Immature natural killer cell (primary cell): ENCODE measurements at places on chromosomes 5 and 9. TPM values are rescaled to one million over a fixed set of nuclear protein-coding genes. Genes with fewer than 3 reads are reported as not detected.

The LRRTM2 gene
- not detected for polyA plus RNA-seq

The GGTA1 gene
- polyA plus RNA-seq, result 1.3 TPM

The SPINK1 gene
- polyA plus RNA-seq, result not detected

The ITK gene
- 54.6 TPM for polyA plus RNA-seq

The GABRB2 gene
- not detected for polyA plus RNA-seq

The SPATA6L gene
- polyA plus RNA-seq, result 0.49 TPM

The TAF11L6 gene
- not detected for polyA plus RNA-seq

The PCDHA12 gene
- not detected for polyA plus RNA-seq

The ANKRD34B gene
- polyA plus RNA-seq, result not detected

The CSNK1G3 gene
- 36.2 TPM for polyA plus RNA-seq

The SPINK7 gene
- polyA plus RNA-seq, result not detected

The C1QTNF2 gene
- polyA plus RNA-seq, result not detected

The FRRS1L gene
- not detected for polyA plus RNA-seq

The KCNV2 gene
- not detected for polyA plus RNA-seq

The NCS1 gene
- polyA plus RNA-seq, result 0.30 TPM

The DDX41 gene
- 46.4 TPM for polyA plus RNA-seq

The NRG2 gene
- 0.21 TPM for polyA plus RNA-seq

The PCDHB13 gene
- not detected for polyA plus RNA-seq

The C5orf63 gene
- 12.5 TPM for polyA plus RNA-seq

The TXNDC8 gene
- not detected for polyA plus RNA-seq

The C9orf153 gene
- not detected for polyA plus RNA-seq

The CD274 gene
- 3.1 TPM for polyA plus RNA-seq

The DNLZ gene
- polyA plus RNA-seq, result 61.8 TPM

The TRIM36 gene
- not detected for polyA plus RNA-seq

The NDUFA8 gene
- polyA plus RNA-seq, result 67.9 TPM

The C1QTNF3 gene
- not detected for polyA plus RNA-seq

The GLDC gene
- not detected for polyA plus RNA-seq

The FBP2 gene
- polyA plus RNA-seq, result not detected

The KCNN2 gene
- not detected for polyA plus RNA-seq

The INIP gene
- 34.3 TPM for polyA plus RNA-seq

The PCDHB9 gene
- polyA plus RNA-seq, result not detected

The RNF183 gene
- polyA plus RNA-seq, result not detected

The LEAP2 gene
- 0.54 TPM for polyA plus RNA-seq

The ASS1 gene
- polyA plus RNA-seq, result not detected

The IRX2 gene
- not detected for polyA plus RNA-seq

The DOCK8 gene
- 81.9 TPM for polyA plus RNA-seq

The DROSHA gene
- polyA plus RNA-seq, result 9.3 TPM

The SLC45A2 gene
- not detected for polyA plus RNA-seq

The ADCY2 gene
- polyA plus RNA-seq, result not detected

The ZSWIM6 gene
- polyA plus RNA-seq, result 0.43 TPM

The RLN1 gene
- polyA plus RNA-seq, result 1.0 TPM

The SPINK4 gene
- polyA plus RNA-seq, result not detected

The DCAF12 gene
- 21.9 TPM for polyA plus RNA-seq

The AP3B1 gene
- polyA plus RNA-seq, result 11.6 TPM
